Amygdala (tissue), 56 donors: ENCODE measurements at places on chromosomes 1 and 21.

DNA sequence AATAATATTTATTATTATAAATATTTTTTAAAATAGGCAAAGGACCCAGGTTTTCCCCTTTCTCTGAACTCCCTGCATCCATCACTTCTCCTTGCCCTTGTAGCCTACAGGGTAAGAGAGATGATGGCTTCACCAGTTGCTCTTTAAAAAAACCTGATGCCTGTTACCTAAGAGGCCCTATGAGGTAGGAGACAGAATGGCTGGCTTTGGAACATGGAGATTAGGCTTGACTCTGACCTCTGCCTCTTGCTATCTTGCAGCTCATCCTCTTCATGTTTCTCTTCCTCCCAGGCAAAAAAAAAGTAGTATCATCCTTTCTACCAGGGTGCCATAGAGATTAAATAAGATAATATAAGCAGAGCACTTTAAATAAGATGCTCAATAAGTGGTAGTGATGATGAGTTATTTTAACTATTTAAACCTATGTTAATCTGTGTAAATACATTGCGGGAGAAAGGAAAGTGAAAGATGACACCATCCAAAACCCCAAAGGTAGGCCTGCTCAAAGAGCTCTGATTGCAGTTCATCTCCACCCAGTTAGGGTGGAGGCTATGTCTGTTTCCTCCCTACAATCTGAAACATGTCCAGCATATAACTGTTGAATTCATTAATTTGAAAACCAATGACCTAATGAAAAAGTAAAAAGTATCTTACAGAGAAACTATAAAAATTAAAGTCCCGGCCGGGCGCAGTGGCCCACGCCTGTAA is 51.8 kb downstream of the RGS2 start:
- no peak for DNase-seq

GRCh38 chr1:75901371-75901770 is 30.8 kb downstream of the ASB17 start:
- DNase-seq, result no peak

GRCh38 chr1:233543338-233544255 is 70.3 kb upstream of the KCNK1 start:
- peak; percentile 65 for DNase-seq

DNA sequence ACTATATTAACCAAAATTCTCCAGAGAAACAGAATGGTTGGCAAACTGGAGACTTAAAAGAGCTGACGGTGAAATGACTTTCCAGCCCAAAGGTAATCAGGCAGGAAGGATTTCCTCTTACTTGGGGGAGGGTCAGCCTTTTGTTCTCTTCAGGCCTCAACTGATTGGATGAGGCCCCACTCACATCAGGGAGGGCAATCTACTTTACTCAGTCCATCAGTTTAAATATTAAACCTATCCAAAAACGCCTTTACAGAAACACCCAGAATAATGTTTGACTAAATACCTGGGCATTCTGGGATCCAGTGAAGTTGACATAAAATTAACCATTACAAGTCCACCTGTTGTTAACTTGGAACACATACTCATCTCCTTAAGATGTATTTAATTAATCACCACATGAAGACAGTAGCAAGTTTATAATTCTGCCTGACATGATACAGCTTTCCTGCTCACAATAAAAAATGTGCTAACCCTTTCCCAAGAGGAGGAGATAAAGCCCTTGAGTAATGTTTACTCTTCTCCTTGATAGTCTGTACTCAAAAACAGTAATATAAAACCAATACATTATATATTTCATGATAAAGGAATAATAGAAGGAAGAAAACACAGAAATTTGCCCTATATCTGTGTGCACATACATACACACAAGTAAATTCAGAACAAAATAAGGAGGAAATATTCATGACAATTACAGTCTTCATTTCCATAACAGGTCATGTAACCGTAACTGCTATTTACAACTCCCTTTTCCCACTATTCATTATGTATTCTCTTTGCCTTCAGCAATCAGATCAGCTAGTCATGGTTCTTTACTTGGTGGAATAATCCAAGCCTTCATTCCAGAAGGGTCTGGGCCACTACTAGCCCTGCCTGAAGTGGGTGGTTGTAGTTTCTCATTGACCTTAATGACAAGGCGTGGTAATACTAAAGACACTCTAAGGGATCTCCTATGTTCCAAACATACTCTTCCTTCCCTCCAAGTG is 107.5 kb upstream of the RUNX1 start:
- no peak for DNase-seq

- DNase-seq, result peak; percentile 79
These were observed 488 bp downstream of the SLC35D1 start for GRCh38 chr1:67053535-67053784.

DNA sequence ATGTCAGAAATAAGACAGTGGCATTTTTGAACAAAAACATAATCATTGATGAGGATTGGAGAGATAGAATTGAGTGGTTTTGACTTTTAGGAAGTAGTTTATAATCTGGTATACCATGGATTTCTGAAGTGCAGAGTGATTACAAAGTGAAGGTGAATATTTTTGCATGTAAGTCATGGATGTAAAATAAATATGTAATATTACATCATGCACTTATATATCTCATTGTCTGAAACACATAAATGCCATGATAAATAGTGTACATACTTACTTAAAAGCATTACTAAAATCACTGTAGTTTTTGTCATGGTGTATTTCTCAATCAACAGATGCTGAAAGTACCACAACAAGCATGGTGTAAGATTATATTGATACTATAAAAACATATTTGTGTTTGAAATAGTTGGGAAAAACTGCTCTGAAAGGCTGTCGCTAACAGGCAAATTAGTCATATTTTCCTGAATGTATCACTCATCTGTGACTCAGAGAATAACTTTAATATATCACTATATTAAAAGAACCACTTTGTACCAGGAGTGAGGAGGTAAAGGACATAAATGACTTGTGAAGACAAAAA is 24.8 kb upstream of the RGS18 start:
- DNase-seq, result no peak

- no peak for DNase-seq
These were observed 26.7 kb downstream of the PODN start for GRCh38 chr1:53088616-53089300.

- DNase-seq, result peak; percentile 36
These were observed 45.3 kb upstream of the ARHGEF10L start for GRCh38 chr1:17494114-17494729.

DNA sequence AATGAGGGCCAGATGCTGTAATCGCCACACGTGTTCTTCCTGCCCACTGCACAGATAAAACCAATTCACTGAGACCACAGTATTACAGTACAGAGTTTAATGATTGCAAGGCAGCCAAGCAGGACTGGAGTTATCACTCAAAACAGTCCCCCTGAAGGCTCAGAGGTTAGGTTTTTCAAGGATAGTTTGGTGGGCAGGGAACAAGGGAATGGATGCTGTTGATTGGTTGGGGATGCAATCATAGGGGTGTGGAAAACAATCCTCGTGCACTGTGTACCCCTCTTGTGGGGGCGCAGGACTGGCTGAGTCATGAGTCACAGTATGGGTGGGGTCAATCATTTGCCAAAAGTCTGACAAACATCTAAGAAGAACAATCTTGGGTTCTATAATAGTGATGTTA is 12.4 kb upstream of the USP1 start:
- no peak for DNase-seq

- DNase-seq, result no peak
These were observed 245.9 kb upstream of the PLD5 start for GRCh38 chr1:242770366-242770765.
